ENCODE measurements at places on chromosomes 2 and 18.

DNA sequence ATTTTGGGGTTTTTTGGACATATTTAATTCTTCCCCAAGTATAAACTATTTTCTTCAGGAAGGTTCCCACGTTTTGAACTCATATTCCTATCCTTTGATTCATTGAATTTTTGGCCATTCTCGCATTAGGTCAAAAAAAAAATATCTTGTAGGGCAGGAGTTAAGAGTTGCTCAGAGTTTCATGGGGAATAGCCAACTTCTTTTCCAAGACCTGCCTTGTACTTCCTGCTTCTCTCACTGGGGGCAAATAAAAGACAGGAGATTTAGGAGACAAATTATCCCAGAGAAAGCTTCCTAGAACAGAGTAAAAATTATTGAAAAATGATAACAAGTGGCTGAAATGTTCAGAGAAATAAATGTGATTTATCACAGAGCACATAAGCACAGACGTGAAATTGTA, 55.2 kb upstream of the BCL11A start:
- DNase-seq: no peak

DNA sequence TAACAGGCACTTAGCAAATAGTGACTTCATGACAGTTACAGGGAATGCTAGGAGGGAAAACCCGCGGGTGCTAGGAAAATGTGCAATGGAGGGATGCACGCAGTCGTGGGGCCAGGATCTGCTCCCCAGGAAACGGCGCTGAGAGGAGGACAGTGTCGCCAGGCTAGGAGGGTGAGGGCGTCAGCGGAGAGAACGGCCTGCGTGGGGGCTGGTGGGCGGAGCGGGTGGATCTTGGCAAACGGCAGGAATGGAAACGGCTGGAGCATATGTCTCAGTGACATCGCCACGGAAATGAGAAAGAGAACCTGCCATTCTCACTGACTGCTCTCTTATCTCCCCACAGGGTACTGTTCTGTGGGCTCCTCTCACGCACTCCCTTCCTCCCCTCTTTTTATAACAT, 478.5 kb upstream of the ID2 start:
- no peak for DNase-seq

GRCh38 chr2:105645938-105646773, 98.6 kb upstream of the NCK2 start:
- no peak for DNase-seq

GRCh38 chr2:159793326-159793725, 4.7 kb downstream of the CD302 start:
- no peak for DNase-seq

DNA sequence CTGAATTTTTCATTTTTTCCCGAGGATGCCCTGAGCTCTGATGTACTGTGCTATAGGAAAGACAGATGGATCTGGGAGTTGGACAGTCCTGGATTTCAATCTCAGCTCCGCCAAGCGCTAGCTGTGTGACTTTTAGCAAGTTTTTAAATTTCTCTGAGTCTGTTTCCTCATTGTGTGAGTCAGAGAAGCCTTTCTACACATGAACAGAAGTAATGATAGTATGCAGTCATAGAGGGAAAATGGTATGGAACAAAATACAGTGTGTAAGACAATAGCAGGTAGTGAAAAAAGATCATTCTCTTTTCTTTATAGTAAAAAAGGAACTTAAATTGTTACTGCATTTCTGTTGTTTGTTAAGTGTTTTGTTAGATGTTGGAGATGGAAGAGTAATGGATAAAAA, 52.4 kb upstream of the PPM1B start:
- no peak for DNase-seq

DNA sequence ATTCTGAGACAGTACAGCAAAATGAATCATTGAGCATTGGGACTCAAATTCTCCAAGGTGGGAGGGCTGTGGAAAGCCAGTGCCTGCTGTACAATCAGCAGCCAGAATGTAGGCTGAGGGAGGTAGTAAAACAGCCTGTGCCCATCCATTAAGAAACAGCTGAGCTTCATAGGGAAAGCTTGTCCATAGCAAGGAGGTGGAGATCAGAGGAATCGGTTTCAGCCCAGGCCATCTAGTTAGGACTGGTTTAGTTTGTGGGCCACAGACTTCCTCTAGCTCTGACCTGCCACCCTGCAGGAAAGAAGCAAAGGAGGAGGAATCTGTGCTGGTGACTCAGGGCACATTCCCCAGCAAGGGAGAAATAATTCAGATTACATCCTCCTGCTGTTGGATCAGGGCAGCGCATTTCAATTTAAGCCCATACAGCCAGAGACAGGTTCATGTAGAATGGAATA, 333.4 kb downstream of the SETBP1 start:
- DNase-seq: no peak

DNA sequence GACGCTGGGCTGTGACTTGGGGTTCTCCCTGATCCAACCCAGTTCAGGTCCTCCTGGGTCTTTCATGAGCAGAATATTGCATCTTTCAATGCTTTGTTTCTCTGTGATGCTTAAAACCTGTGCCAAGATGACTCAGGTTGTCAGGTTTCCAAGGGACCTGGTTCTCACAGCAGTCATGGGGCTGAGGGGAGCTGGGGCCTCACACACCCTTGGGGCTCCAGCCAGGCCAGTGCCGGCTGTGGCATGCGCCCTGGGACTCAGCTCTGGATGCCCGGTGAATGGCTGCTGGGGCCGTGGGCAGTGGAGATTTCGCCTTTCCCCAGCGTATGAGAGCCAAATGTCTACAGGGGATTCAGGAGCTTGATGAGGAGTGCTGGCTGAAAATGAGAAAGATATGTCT, 29.6 kb downstream of the EDAR start:
- DNase-seq: no peak

GRCh38 chr2:154386186-154386585, 312.3 kb upstream of the KCNJ3 start:
- no peak for DNase-seq

DNA sequence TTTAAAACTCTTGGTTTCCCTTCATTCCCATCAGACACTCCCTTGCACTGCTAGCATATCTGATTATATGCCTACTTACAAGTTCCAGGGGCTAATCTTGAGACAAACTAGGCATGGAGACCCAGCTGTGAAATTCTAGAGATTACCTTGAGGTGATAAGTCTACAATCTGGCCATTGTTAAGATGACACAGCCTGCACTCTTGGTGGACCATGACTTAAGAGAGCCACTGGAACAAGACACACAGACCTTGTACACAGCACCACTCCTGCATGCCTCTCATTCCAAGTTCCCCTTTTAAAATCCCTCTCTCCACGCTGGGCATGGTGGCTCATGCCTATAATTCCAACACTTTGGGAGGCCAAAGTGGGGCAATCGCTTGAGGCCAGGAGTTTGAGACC, 387.2 kb upstream of the DCC start:
- DNase-seq: no peak

- DNase-seq: no peak
These were observed 146.3 kb downstream of the RTN4 start for GRCh38 chr2:54903736-54904554.

DNA sequence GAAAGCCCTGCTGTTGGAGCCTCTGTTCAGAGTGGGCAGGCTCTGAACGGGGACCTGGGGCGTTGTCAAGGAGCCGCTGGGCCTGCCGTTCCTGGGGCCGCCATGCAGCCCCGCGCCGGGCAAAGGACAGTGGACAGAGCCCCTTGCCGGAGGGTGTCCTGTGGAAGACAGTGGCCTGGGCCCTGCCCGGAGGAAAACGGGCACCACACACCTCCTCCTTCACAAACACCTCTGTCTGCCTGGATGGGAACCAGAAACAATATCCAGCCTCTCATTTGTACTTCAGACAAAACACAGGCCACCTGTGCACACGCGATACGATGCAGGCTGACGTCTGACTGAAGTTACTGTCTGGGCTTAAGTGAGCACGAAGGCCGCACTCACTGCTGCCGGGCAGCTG, 233.7 kb downstream of the TWIST2 start:
- DNase-seq: no peak

DNA sequence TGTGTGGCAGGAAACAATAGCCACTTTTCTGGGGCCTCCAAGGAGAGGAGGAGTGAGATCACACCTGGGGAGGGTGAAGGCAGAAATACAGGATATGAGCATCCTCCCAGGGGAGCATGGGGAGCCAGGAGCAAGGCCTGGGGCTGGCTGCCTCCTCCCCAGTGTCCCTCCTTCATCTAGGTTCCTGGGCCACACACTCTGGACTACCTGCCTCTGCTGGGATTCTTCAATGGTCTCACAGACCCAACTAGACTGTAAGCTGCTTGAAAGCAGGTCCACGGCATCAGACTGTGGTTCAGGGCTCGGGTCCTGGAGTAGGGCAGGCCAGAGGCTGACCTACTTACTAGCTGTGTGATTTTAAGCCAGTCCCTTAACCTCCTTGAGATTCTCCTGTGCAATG, 94.0 kb downstream of the MCFD2 start:
- no peak for DNase-seq

GRCh38 chr2:195489101-195489500, 167.9 kb upstream of the SLC39A10 start:
- no peak for DNase-seq

- DNase-seq: no peak
These were observed 354.3 kb downstream of the AKAIN1 start for GRCh38 chr18:4842751-4843150.

DNA sequence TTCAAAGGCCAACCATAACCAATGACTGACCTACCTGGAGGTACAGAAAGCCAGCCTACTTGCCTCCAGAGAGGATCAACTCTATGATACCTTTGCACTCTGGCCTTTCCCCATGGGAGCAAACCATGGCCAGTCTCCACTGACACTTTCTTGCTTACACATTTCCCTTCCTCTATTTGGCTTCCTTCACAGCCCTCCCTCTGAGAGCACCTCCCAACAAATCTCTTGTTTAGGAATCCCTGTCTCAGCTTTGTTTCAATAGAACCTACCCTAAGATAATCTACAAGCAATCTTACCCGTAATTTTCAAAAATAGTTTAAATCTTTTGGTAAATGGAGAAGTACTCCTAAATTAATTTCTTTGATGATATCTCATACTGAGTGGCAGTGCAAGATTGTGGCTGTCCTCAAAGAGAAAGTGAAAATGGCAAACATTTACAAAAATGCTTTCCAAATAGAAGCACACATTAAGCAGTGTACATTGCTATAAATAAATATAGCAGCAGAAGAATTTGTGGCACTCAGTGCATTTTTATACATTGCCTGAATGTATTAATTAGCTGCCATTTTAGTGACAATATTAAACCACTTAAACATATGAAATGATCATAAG, 140.6 kb downstream of the CCDC148 start:
- DNase-seq: no peak

DNA sequence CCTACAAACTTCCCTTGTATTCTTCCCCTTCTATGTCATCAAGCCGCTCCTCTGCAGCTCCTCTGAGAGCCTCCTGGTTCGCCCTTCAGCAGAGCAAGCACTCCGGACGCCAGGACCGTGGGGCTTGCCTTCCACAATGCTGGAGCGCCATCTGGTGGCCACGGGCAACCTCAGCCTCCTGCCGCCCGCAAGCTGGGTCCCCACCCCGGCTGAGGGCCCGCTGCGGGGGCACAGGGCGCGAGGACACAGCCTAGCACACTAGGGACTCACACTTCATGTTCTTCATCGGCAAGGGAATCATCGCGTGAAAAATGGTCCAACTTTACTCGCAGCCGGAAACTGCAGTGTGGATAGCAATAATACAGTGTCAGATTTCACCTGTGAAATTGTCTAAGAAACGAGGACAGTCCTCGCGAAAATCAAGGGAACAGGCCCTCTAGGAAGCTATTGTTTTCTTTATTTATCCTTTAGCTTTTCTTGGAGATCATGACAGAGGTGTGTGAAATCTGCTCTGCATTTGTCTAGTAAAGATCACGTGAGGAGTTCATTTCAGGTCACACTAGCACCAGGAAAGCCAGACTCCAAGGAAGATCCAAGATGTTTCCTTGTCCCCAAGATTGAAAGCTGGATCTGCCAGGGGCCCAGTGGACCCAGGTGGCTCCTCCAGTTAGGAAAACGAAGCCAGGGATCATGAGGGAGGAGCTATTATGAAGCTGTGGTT, 5.8 kb downstream of the PRLH start:
- peak; percentile 71 for DNase-seq

DNA sequence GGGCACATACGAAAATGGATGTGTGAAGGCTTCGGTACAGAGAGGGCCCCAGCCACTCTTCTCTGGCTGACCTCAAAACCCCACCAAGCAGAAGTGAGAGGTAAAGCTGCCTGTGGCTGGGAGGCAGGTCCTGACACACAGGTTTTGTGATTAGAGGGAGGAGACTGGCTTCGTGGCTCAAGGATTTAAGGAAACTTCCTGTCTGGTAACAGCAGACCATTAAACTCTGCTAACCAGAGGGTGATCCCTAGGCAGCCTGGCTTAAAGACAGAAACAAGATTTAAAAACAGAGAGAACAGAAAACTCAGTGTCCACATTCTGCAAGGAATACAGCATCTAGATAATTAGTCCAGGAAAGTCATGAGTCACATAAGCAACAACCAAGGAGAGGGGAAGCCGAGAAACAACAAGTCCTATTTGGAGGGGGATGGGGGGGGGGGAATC, 101.9 kb downstream of the NFATC1 start:
- no peak for DNase-seq

GRCh38 chr2:200756618-200757321, 54.9 kb upstream of the BZW1 start:
- no peak for DNase-seq

DNA sequence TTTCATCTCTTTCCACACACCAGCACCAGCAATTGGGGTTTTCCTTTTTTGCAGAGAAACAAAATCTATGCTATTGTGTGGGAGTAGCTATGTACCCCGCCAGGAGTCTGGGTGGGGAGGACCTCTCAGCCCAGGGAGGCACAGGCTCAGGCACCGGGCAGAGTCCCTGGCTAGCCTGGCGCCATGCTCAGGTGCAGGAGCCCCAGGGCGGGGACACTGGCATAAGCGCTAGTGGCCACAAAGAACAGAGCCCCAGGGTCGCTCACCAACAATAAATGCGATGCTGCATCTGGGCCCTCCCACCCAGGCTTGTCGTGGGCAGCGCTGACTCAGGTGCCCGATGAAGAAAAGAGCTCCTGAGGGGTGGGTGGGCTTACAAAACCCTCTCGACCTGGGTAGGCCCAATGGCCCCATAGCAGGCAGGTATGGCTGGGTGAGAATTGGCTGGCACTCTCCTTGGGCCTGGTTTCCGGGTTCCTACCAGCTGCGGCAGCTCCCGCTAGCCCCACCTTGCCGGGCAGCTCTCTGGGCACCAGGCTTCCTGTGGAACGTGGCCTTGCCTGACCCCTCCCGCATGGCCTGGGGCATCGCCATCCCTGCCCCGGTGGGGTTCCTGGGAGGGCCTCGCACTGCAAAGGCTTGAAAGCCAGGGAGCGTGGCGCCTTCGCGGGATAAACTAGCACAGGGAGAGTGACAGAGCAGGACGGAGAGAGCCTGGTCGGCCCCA, 31.8 kb upstream of the COL6A3 start:
- no peak for DNase-seq

GRCh38 chr18:13710414-13710831, 15.9 kb downstream of the FAM210A start:
- DNase-seq: no peak

GRCh38 chr2:108079736-108080135, 93.4 kb downstream of the SLC5A7 start:
- DNase-seq: no peak

GRCh38 chr18:50559752-50560680, at the start of gene MAPK4:
Gene MAPK4, plus strand, starts transcription at chr18:50560087. Its CDS starts 103,872 bp downstream, at chr18:50663959.
- no peak for DNase-seq

GRCh38 chr2:65309699-65310098, 82.1 kb downstream of the ACTR2 start:
- DNase-seq: no peak
